Stimulated activated naive B cell treated with anti-CD40 and anti-IgM and Interleukin-4, amounts not matched to agents 10 μg/mL and 1 μg/mL and 100 μg/mL, for 72 hours (primary cell): ENCODE measurements at places on chromosomes 1 and 21.

- DNase-seq: no peak
Observed at GRCh38 chr21:40242586-40243265, 375.5 kb downstream of the PCP4 start.

GRCh38 chr1:181296180-181296579 is 187.1 kb upstream of the CACNA1E start:
- DNase-seq: no peak

DNA sequence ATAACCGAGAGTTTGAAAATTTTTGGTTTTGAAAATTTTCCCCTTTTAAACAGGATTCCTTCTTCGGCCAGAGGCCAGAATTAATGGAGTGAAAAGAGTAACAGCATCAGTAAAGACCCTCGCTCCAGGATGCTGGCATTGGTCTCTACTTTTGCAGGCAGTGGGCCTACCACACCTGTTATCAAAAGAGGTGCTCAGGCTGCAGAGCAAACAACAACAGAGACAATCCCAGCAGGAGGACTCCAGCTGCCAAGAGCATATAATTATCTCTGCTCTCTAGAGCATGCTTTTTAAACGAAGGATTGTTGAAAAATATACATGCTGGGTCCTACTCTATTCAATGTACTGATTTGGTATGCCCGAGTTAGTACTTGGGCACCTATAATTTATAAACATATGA is 1048.5 kb downstream of the PLA2G4A start:
- no peak for DNase-seq

- no peak for DNase-seq
Observed at GRCh38 chr1:65483993-65484754, 63.7 kb downstream of the LEPR start.

GRCh38 chr1:27545876-27546275 is 55.9 kb upstream of the WASF2 start:
- DNase-seq: no peak

GRCh38 chr1:227723474-227723873 is 11.6 kb downstream of the JMJD4 start:
- DNase-seq: no peak

DNA sequence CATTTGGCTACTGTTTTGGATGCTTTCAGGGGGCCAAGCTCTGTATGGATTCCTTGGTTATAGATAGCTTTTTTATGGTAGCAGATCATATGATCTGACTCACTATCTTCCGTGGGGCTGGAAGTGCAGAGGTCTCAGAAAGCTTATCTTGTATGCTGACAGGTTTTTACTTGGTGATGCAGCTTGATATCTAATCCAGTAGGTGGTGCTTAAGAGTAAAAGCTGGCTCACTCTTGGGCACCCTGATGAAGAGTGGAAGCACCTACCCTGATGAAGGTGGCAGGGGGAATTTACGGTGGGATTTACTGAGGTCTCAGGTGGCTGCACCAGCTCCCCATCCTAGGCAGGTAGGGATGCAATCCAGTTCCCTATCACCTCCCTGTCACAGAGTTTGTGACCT is 151.2 kb downstream of the PTBP2 start:
- DNase-seq: no peak

DNA sequence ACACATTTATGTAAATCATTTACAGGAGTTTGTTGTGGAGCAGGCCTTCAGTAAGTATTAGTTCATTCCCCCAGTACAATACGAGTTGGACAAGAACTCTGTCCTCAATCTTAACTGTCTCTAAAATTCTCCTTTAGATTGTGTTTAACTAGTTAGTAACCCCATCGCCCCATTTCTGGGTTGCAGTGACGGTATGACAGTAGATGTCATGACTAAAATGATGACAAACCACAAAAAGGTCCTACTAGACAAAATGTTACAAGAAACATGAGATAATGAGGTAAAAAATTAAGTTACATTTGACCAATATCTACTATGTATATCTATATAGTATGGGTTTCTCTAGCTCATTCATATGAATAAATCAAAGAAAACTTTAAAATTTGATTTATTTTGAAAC is 41.1 kb downstream of the CD58 start:
- DNase-seq: no peak

- DNase-seq: no peak
Observed at GRCh38 chr1:113255038-113255719, 135.1 kb upstream of the MAGI3 start.
